ENCODE measurements at places on chromosomes 7 and 10.

GRCh38 chr10:16521311-16522016 lies at the start of gene C1QL3:
C1QL3 (minus strand) TSS chr10:16521879; CDS start chr10:16521065, 814 bp downstream.
- DNase-seq = no peak

DNA sequence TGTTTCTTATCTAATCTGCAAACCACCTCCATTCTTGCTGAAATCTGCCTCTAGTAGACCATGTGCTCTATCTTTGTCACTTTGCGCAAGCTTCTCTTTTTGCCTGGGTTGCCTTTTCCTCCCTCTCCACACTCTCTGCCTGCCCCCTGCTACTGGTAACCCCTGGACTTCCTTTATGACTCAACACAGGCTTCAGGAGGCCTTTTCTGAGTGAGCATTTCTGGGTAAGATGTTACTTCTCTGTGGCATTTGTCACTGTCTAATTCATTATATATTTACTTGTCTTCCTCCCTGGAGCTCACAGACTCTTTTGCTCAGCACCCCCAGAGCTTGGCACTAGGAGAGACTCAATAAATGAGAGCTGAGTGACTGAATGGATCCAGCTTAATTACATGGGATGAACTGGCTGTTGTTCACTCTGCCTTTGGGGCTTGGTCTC lies 8.4 kb downstream of the GOLGA7B start:
- no peak for DNase-seq

GRCh38 chr7:25314731-25315267 lies 86.5 kb upstream of the NPVF start:
- no peak for DNase-seq

DNA sequence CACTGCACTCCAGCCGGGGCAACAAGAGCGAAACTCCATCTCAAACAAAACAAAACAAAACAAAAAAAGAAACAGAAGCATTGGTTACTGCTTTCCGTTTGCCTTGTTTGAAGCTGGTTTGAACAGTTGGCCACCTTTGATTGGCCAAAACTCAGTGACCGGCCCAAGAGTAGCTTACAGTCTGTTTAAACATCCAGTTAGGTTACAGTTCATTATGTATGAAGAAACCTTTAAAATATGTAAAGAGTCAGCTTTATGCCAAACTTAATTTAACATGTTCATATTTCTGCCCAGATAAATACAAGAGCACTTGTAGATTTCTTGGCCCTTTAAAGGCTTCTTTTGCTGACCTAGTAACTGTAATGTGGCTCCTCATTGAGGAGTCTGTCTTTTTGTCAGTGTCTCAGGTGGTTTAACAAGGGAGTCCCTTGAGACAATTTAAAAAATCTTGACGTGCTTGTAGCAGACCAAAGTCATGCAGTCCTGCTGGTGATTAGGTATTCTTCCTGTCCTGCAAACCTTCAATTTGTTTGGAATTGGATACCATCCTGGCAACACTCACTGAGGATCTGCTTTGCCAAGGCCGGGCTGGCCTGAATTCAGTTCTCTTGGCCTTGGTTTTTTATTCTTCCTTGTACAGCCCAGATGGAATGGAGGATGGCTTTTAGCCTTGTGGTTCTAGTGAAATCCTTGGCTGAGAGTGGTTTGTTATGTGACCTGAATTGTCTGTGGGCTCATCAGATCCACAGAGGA lies 128.9 kb downstream of the PLXDC2 start:
- no peak for DNase-seq

DNA sequence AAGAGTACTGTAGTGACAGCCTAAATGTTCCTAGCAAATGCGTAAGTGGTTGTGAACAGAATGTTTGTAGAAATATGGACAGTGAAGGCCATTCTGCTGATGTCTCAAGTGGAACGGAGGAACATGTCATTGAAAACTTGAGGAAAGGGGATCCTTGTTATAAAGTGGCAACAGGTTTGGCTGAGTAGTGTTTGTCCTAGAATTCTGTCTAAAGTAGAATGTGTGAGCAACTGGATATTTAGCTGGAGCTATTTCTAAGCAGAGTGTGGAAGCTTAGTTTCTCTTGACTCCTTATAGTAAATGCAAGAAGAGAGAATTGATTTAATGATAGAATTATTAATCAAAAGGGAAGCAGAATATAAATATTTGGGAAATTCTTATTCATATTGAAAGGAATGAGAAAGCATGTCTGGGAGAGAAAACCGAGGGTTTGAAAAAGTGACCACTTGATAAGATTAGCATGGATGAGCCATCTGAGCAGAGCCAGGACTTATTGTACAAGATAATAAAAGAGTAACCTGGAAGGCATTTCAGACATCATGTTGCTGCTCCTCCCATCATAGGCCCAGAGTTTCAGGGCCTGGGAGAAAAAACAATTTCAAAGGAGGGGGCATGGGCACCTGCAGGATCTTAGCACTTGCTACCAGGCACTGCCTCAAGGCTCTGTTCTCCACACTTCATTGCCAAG lies 276.1 kb downstream of the BMPER start:
- DNase-seq = no peak

GRCh38 chr7:142248166-142249160 lies 9.4 kb downstream of the PRSS58 start:
- DNase-seq = no peak

DNA sequence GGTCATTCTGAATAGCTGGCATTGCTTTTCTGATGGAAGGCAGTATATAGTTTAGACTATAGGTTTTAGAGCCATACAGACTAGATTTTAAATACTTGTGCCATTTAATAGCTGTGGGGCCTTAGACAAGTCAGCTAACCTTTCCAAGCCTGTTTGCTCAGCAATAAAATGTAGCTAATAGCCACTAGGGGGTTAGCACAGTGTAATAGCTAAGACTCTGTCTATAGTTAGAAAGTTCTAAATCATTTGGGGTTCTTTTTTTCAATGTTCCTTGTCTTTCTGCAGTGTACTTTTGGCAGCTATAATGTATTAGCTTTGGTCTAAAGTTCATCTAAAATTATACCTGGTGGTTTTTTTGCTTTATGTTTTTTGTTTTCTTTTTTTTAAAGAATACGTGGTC lies 7.5 kb upstream of the KIFBP start:
- DNase-seq = no peak

DNA sequence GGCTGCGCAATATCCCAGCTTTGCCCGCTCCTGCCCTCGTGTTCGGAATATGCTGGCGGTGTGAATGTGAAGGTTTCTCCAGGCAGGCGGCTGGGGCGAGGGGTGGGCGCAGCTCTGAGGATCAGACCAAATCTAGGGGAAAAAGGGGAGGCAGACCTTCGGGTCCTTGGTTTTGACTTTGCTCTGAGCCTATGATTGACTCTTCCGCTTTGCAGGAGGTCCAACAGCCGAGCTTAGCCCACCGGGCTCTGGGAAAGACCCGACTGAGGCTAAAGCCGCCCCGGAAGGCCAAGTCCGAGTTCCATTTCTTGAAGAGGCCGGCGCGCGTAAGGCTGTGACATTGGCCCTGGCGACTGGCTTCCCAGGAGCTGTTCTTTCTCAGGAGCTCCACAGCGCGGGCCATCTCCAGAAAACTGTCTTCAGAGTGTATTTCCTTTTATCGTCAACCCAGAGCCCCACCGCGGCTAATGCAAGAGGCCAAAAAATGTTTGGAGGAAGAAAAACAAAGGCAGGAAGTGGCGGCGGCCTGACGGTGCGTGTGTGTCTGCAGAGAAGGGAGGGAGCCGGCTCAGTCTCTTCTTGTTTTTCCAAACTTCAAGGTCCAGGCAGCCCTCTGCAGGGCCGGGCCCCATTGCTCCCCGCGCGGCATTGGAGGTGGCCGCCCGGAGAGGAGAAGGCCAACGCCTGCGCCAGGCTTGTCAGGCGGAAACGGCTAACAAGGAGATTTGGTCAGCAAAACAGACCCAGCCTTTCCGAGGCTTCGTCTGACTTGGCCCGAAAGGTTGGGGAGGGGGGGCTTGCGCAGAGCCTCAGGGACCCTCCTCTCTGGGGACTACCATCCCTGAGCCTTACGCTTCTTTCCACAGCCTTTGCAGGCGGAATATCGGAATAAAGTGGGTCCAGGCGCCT lies 3.6 kb upstream of the HOXA11 start:
- DNase-seq = no peak

GRCh38 chr10:97062046-97062445 lies 123.7 kb downstream of the SLIT1 start:
- DNase-seq = no peak

DNA sequence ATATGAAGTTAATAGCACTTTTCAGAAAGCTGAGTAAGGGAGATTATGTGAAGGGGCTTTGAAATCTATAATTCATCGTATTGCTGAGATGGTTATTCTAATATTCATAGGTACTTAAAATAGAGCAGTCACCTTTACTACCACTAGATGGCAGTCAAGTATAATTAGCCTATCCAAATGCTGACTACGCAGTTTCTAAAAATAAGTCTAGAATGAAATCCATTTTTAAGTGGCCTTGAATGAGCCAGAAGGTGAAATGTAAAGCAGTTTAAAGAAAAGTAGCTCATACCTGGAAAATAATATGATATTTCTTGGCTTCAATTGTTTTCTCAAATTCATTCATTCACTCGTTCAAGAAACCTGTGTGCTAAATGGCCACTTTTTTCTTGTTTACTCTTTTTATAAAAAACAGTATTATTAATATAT lies 1277.1 kb downstream of the GATA3 start:
- DNase-seq = no peak

GRCh38 chr7:28069807-28070206 lies 110.8 kb downstream of the JAZF1 start:
- no peak for DNase-seq

- no peak for DNase-seq
These were observed 455.7 kb downstream of the DGKB start for GRCh38 chr7:14446829-14447228.

- no peak for DNase-seq
These were observed 93.2 kb upstream of the DGKB start for GRCh38 chr7:14995774-14996173.

DNA sequence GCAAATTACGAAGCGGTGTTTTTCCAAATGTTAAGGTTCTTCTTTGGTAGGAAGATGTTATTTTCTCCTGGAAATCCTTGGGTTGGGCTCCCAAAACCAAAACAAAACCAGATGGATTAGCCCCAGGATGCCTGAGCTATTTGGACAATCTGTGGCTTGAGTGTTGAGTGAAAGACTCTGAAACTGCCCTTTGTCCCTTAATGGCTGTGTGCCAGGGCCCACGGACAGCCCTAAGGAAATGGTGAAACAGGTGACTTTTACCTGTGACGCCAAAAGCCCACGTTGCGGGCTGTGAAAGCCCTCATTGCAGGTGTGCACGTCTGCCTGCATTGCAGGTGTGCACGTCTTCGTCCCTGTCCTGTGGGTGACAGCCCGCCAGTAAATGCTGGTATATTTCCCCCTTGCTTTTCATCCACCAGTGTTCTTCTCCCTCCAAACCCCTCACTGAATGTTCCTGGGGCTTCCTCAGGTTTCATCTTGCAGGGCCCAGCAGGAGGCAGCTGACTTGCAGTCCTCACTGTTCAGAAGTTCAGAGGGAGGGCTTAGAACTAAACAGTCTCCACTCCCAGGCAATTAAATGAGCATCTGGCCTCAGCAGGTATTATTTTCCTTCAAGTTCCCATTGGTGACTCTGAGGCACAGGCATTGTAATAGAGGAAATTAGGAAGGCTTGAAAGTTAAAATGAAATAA lies 10.7 kb downstream of the PFKP start:
- no peak for DNase-seq

DNA sequence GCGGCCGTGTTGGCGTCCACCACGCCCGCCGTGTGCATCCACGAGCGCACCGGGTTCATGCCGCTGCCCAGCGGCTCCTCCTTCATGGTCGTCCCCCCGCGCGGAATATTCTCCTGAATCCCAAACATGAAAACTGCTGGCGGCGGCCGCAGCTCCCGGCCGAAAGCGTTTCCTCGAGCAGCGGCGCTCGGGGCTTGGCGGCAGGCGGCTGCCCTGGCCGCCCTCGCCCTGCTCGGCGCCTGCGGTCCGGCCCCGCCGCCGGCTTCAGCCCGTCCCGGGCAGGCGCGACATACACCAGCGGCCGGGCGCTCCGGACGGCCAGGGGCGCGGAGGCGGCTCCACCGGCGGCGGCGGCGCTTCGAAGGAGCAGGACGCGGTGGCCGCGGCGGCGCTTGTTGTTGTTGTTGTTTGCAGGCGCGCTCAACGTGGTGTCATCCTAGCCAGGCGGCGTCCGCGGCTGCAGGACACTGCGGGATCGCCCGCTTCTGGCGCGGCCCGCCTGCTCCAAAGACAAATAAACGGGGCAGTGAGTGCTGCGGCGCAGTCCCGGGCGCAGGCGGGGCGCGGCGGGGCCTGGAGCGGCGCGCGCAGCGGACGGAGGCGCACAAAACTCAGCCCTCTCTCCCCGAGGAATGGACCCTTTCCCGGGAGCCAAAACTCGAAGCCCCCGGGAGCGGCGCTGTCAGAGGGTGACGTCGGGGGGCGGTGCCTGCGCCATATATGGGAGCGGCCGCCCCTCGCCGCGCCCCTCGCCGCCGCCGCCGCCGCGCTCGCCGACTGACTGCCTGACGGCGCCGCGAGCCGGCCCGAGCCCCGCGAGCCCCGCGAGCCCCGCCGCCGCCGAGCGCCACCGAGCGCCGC lies at the start of gene EBF3:
Gene EBF3, minus strand, starts transcription at position 634 of the 861 bp plus-strand sequence. Its CDS starts 506 bp downstream, at position 128.
- no peak for DNase-seq

DNA sequence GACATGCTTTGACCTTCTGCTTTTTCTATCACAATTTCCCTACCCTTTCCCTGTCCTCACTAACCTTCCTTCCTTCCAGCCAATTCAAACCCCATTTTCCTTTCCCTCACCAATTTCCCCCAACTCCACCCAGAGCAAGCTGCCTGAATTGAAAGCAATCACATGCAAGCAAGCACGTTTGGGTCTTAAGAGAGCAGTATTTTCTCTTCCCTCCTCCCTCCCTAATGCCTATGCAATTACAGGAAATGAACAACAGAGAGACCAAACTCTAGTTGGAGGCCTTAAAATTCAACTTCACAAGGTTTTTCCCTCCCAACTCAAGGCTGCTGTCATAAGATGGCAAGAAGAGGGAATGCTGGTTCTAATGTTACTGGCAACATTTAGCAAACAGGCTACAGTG lies 117.2 kb downstream of the MYOF start:
- DNase-seq = no peak

DNA sequence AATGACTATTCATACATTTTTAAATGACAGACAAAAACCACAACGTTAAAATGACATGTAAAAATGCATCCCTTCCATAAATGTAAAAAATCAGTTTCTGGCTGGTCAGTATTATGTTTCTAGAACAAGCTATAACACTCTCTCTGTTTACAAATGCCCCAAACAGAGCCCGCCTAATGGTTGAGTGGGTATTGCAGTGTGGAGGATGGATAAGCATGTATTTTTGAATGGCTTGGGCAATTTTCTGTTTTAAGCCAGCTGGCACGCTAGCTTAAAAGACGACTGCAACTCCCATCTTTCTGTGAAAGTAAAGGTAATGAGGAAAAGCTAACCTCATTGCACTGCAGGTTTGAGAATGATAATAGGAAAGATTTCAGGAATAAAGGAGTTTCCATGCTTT lies 430.7 kb downstream of the PARD3 start:
- no peak for DNase-seq

DNA sequence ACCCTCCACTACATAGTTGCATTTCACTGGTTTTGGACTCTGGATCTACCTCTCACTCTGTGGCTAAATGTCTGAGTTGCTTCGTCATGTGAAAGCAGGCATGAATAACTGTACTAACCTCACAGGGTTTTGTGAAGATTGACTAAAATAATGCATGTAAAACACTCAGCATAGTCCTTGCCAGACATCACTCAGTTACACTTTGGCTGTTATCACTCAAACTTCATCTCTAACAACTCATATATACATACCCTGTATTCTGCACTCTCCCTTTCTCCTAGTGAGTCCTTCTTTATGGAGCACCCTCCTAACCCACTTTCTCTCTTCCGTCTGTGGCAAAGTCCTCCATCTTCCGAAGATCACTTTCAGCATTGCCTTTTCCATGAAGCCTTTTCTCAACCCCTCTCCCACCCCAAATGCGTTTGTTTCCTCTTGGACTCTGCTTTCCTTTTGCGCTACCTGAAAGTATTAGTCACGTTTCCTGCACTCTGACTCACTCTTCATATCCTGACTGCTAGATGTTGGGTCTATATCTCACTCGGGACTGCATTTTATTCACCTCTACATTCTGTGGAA lies 72.6 kb downstream of the OSBPL3 start:
- DNase-seq = no peak
